ENCODE measurements at places on chromosomes 2 and 18.

DNA sequence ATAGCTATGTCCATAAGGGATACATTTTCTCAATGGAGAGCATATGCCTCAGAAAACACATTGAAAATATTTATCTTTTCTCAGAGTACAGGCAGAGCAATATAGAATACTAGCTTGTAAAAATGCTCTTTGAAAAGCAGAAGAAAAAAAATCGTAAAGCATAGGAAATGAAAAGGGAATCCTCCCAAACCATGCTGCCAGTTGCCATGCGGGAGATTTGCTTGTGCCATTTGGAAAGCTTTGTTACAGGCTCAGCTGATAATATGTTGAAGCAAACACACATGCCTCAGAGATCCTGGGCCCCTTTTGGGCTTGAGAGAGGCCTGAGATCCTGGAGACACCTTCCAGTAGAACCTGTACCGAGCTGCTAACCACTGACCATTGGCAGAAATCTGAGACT is 697.1 kb downstream of the BCL11A start:
- DNase-seq: no peak

DNA sequence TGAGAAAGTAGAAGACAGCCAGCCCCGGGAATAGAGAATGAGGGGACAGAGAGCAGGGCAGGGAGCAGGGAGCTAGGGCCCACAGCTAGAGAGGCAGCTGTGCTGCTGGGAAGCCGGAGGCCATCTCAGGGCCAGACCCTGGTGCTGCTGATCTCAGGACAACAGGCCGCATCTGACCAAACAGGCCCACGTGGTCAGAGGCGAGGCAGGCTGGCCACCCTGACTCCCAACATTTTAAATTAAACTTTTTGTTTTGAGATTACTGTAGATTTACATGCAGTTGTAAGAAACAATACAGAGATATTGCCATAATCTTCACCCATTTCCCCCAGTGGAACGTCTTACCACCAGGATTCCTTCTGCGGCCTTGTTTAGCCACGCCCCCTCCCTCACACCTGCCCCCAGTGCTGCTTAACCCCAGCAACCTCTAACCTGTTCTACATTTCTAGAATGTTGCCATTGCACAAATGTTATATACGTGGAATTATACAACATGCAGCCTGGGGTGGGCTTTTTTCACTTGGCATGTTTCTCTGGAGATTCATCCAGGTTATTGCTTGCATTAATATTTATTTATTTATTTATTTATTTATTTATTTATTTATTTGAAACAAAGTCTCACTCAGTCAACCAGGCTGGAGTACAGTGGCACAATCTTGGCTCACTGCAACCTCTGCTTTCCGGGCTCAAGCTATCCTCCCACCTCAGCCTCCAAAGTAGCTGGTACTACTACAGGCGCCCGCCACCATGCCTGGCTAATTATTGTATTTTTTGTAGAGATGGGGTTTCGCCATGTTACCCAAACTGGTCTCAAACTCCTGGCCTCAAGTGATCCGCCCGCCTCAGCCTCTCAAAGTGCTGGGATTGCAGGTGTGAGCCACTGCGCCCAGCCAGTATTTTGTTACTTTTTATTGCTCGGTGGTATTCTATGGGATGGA is 48.6 kb upstream of the GPR17 start:
- DNase-seq: no peak

DNA sequence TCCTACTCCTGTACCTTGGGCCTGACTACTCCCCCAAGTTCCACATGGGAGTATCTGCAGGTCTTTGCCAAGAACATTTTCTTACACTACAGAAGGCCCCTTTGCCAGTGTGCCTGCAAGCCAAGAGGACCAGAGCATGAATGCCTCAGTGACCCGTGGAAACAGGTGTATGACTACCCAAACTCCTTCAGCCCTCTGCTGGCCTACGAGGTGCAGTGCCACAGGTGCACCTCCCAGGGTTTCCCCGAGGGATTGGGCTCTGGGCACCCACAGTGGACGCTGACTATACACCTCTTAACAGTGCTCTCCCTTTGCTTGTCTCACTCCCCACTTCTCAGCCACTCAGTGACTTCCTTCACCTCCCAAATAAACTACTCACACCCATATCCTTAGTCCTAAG is 91.4 kb downstream of the COL6A3 start:
- DNase-seq: no peak

DNA sequence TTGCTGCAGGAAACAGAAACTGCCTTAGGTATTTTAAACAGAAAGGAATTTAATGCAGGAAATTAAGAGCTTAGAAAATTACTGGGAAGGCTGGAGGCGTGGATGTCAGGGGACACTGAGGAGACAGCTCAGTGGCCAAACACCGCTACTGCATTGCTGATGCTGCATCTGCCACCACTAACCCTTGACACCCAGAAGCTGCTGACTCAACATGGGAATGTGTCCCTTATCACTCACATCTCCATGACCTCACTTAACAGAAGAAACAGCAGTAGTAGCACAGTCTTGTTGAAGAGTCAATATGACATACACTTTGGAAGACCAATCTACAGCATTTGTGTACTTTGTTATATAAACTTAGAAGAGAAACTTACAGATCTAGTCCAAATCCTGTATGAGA is 906.1 kb downstream of the SLC4A3 start:
- DNase-seq: no peak

DNA sequence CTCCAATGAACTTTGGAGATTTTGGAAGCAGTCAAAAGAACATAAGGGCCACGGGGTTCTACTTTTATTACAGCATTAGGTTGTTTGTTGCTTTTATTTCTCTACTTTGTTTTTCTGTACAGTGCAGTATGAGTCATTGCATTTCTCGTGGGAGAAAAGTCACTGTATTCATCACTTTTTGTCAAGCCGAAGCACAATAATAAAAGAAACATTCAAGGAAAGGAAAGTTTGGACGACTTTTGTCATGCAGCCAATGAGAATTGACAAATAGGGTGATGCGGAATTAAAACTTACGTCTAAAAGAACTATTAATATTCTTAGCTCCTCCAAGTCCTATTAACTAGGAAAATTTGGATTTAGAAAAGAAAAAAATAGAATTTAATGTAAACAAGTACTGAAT is 209.9 kb downstream of the TMEM182 start:
- no peak for DNase-seq

DNA sequence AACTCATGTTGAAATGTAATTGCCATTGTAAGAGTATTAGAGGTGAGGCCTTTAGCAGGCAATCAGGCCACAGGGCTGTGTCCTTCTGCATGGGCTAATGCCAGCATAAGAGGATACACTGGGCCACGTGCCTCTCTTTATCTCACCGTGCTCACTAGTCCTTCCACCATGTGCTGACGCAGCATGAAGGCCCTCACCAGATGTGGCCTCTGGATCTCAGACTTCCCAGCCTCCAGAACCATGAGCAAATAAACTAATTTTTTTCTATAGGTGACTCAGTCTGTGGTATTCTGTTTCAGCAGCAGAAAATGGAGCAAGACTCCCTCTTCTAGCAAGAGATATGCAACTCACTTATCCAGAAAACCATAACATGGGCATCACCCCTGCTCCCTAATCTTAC is 149.7 kb upstream of the ZNF236 start:
- no peak for DNase-seq

- no peak for DNase-seq
Observed at GRCh38 chr2:143148011-143148410, 18.8 kb downstream of the ARHGAP15 start.

DNA sequence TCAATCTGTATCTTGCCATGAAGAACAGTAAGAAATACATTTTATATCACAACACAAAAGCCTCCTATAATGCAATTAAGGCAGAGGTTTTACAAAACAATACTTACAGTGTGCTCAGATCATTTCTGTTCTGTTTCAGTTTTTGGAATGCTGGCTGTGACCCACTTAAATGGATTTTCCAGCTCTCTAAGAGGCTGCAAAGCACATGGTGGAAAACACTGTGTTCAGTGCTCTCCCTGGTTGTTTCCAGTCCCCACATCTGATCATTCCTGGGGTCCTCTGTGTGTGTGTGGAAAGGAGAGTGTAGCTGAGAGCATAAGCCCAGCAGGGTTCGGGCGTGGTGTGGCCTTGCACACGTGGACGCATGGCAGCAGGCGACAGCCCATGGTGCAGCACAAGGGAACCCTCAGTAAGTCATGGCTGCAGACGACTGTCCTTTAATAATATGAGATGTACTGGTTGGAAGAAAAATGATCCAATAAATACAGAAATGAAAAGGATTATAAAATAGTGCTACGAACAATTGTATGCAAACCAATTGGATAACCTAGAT is 95.6 kb downstream of the FAM210A start:
- DNase-seq: no peak

GRCh38 chr2:62440281-62440946 is 65.6 kb downstream of the TMEM17 start:
- no peak for DNase-seq

GRCh38 chr2:77434880-77435279 is 87.3 kb downstream of the LRRTM4 start:
- DNase-seq: no peak

GRCh38 chr2:101012054-101012705 is 10.1 kb downstream of the RPL31 start:
- DNase-seq: no peak

GRCh38 chr2:25362434-25363145 is 20.9 kb upstream of the DNMT3A start:
- DNase-seq: no peak

GRCh38 chr2:228938629-228939028 is 332.5 kb downstream of the PID1 start:
- DNase-seq: no peak

DNA sequence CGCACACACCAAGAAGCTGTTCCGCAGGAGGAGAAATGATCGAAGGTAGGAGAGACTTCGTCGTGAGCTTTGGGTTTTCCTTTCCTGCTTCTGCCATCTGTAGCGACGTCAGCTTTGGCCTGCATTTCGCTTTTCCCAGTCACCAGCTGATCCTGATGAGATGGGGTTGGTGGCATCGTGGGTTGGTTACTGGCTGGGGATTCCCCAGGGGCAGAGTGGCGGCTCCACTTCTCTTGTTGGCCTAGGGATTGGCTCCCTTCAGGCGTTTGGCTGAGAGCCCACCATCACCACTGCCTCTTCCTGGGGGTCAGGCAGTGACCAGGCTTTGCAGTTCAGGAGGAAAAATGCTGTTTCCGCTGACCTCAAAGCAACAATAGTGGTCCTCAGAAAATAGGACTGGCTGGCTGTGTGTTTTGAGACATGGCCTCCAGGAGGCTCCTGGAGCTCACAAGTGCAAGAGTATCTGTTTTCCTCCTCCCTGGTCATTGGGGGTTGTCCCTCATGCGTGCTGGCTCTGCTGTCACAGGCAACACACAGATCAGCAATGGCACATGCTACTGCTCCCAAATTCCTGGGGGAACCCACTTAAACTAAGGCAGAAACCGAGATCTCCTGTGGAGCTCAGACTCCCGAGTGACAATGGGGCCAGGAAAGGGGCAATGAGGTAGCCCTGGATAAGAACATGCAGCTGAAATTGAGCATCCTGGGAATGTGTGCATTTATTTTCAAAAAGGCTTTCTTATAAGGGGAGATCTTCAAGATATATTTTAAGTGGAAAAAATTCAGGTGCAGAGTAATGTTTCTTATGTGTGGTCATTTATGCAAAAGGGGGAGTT is 173.0 kb downstream of the CTIF start:
- DNase-seq: no peak

DNA sequence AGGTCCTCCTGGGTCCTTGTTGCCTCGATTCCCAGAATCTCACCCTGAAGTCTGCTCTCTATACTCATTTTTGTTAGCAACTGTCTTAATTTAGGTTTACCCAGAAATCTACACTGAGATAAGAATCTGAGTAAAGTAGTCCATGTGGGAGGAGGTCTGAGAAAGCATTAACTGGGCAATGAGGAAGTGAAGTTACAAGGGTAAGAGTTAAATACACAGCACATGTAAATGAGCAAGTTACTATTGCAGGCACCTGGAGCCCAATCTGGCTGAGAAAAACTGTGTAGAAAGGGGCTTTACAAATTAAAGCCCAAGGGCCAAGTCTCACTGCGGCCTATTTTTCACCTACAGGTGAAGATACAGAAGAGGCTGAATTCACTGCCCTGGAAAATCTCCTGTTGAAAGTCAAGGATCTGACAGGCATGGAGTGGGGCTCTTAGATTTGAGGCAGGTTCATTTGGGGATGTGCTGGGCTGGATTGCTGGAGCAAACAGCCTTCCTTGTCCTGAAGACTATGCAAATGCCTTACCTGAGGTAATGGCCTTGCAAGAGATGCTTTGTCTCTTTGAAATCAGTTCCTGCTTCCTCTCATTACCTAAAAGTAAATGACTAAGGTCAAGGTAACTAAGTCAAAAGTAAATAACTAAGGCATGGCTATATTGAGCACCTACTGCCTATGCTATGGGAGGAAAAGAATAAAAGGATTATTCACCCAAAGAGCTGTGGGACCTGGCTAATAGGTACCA is 84.4 kb upstream of the DYNAP start:
- no peak for DNase-seq

DNA sequence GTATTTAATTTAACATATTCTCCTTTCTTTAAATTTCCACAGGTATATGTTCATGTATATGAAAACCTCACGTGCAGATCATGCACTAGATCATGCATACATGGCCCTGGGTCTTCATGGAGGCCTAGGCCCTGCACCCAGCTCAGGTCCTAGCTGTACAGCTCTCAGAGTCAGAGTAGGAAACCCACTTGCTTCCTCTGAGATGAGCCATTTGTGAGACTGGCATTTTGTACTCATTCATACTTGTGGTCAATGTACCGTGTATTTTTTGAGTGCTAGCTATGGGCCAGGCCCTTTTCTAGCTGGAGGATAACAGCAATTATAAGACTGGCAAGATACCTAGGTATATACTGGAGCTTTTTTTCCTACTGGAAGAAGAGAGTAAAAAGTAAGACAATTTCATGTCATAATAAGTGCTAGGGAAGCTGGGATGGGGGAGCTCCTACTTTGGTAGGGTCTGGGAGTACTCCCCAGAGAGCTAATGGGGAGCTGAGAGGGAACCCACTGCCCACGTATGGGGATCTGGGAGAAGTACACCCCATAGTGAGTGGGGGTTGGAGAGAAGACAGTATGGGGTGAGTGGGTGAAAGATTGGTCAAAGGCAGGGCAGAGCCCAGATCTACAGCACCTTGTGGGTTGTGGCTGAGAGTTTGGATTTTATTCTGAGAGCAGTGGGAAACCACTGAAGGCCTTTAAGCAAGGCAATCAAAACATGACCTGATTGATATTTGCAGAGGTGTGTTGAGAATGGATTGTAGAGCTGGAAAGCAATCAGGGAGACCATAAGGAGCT is 72.0 kb downstream of the POLE4 start:
- DNase-seq: no peak

GRCh38 chr2:7264791-7265190 is 347.6 kb downstream of the RNF144A start:
- peak; percentile 64 for DNase-seq

All from NCI-H1694 (cell line).